ENCODE measurements at places on chromosomes 6 and 20.

GRCh38 chr20:61391812-61392520 lies 139.9 kb downstream of the CDH4 start:
- DNase-seq: no peak

DNA sequence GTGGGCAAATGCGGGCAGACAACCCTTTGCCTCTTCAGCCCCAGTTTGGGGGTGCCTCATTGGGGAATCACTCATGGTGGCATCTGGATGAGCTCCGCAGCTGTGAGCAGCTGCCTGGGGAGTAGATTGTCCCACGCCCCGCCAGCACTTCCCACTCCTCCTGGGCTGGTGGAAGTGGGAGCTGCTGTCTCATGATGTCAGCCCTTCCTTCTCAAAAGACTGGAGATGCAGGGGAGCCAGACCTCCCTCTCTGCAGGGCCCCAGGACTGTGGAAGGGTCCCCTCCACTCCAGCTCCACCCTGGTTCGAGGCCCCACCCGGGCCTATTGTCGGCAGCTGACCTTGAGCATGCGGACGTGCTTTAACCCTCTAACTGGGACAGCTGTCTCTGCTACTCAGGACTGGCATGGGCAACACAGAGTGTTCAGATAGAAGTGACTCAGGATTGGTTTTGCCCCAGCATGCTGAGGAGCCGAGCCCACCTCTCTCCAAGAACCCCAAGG lies 2.0 kb downstream of the UNC93A start:
- no peak for DNase-seq

DNA sequence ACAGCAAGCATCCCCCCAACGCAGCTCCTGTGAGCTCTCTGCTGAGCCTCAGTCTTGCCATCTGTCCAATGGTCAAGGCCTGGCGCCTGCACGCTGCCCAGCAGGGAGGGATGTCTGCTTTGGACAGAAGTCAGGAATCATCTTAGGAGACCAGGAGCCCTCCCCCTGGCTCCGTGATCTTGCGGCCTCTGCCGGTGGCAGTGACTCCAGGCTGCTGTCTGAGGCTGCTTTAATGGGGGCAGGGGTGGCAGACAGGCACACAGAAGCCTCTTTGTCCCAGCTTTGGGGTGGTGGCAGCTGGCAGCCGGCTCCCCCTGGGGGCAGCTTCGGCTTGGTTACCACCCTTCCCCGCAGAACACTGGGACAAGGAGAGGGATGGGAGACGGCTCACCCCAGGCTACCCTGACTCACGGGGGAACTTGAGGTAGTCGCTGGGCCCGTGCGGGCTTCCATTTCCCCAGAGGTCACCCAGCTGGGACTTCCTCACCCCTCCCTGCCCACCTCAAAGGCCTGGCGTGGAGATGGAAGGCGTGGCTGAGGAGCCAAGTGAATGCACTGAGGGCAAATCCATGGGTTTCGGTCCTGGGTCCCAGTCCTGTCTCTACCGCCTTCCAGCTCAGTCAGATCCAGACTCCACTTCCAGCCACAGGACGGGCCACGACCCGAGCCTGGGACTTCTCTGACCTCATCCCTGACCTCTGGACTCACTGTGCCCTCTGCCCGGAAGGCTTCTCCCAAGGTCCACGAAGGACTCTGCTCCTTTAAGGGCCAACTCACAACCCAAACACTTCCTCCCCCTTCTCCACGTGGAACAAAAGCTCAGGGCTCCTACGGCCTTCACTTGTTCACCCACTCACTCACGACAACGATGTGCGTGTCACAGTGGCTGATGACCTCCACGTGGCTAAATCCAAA lies 14.8 kb downstream of the PEDS1 start:
- DNase-seq: no peak

DNA sequence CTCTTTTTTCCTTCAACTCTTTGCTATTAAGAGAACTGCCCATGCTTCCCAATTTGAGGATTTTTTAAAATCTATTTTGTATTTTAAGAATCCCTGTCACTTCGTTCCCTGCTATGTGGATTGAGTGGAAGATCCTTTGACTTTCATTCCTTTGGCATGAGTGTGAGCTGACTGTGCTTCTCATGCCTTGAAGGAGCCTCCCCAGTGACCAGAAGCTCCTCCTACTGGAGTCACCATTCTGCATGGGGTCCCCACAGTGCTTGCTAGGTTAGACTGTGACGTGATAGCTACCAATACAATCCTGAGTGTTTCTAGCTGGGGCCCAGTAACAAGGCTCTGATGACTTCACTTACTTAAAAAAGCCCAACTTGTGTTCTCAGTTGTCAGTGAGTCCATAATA lies 104.4 kb upstream of the LAMP5 start:
- no peak for DNase-seq

DNA sequence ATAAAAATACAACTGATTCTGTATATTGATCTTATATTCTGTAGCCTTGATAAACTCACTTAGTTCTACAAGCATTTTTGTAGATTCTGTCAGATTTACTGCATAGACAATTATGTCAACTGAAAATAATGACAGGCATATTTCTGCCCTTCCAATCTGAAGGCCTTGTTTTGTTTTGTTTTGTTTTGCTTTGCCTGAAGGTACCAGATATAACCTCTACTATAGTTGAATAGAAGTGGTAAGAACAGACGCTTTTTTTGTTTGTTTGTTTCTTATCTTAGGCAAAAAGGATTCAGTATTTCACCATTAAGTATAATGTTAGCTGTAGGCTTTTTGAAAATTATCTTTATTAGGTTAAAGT lies 64.6 kb upstream of the RSPO3 start:
- DNase-seq: no peak
